ENCODE measurements at places on chromosomes 12 and 14. TPM values are rescaled to one million over a fixed set of nuclear protein-coding genes. Genes with fewer than 3 reads are reported as not detected.

GRCh38 chr12:132632521-132633228 is 14.1 kb downstream of the P2RX2 start:
- no peak for DNase-seq

DNA sequence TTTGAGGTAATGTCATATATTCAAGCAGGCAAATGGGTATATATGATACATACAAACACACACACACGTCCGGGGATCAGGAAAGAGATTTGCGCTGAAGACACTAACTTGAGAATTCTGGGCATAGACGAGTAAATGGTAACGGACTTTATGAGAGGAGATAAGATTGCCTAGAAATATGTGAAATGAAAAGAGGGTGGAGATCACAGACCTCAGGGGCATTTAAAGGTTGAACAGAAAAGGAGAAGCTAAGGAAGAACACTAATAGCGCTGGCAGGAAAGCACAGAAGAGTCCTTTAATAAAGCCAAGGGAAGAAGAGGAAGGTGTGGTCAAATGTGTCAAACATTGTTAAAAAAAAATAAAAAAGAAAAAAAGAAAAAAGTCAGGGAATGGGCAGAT is 13.1 kb downstream of the CRY1 start:
- no peak for DNase-seq

DNA sequence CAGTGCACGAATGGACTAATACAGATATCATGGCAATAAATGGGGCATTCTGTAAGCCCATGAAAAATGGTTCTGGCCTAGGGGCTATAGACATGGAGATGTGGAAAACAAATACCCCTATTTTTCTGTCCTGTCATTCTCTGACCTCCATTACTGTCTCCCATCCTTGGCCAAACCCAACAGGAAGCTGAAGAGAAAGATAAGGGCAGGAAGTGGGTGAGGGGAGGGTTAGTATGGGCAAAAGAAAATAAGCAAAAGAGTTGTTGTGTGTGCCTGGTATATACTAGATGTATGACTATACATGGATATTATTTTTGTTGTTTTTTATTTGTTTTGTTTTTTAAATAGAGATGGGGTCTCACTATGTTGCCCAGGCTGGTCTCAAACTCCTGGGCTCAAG is 339.3 kb downstream of the PCNX1 start:
- DNase-seq: no peak

GRCh38 chr12:29725587-29726320 is 58.0 kb downstream of the TMTC1 start:
- DNase-seq: peak; percentile 17

- DNase-seq: no peak
Observed at GRCh38 chr12:121120323-121120722, 12.4 kb upstream of the P2RX7 start.

DNA sequence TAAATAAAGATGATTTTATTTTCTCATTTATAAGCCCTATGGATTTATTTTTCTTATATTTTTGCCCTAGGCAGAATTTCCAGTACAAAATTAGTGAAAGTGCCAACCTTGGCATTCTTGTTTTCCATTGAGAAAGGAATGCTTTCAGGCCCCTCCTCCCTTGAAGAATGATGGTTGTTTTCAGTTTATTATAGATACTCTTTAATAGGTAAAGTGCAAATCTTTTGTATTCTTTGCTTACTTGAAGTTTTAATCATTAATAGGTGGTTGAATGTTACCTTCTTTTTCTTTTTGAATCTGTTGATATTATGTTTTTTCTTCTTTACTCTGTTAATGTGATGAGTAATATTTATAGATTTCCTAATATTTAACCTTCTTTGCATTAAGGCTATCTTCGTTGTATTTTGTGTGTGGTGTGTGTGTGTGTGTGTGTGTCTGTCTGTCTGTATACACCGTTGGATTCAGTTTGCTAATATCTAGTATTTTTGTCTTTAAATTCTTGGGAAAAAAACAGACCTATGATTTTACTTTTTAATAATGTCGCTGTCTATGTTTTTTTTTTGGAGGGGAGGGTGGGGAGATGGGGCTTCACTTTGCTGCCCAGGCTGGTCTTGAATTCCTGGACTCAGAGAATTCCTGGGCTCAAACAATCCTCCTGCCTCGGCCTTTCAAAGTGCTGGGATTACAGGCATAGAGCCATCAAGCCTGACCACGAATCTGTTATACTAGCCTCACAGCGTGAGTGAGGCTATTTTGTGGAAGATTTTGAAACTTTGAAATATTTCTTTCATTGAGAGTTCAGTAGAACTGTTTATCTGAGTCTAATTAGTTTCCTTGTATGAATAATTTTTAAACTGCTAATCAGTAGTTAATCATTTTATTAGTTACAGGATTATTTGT is 13.5 kb downstream of the SRGAP1 start:
- DNase-seq: no peak

GRCh38 chr14:50874757-50875156 is 2.9 kb downstream of the ABHD12B start:
- no peak for DNase-seq

DNA sequence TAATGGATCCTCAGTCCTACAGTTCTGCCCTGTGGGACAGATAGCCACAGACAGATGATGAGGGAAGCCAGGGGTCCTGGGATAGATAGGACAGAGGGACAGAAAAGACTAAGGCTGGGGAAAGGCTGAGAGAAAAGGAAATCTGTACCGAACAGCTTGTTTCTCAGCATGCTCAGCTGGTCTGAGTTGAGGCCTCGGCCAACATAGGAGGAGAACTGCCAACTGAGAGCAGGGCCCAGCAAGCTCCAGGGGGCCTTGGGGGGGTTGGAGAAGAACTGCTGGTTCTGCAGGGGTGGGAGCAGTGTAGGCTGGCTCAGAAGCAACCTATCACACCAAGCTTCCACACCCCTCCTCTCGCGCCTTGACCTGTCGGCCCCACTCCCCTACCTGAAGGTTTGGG is 10.1 kb downstream of the IL23A start:
- no peak for DNase-seq

GRCh38 chr14:43003845-43004244 is 1397.2 kb downstream of the LRFN5 start:
- DNase-seq: no peak

- no peak for DNase-seq
Observed at GRCh38 chr14:73943083-73943482, 6.8 kb downstream of the FAM161B start.

GRCh38 chr14:105087308-105087962 is 22.2 kb upstream of the GPR132 start:
- DNase-seq: no peak

DNA sequence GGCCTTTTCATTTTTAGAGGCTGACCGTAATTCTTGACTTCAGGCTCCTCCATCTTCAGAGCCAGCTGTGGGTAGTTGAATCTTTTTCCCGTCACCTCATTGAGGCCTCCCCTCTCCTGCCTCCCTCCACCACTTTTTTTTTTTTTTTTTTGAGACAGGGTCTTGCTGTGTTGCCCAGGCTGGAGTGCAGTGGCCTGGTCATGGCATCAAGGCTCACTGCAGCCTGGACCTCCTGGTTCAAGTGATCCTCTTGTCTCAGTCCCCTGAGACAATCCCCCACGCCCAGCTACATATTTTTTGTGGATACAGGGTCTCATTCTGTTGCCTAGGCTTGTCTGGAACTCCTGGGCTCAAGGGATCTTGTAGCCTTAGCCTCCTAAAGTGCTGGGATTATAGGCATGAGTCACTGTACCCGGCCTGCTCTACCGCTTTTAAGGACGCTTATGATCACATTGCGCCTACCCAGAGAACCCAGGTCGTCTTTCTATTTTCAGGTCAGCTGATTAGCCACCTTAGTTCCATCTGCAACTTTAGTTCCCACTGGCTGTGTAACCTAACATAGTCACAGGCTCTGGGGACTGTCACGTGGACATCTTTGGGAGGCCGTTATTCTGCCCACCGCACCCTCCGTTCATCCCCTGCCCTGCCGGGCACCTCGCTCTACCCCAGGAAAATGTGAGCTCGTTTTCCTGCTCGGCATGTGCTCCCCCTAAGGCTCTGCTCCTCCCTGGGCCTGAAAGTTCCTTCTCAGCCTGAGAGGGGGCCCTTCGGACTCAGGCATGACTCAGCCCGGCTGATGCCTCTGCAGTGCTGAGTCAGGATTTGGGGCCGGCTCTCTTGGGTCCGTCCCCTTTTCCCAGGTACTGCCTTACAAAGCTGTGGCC is 13.4 kb downstream of the TNFAIP2 start:
- no peak for DNase-seq

DNA sequence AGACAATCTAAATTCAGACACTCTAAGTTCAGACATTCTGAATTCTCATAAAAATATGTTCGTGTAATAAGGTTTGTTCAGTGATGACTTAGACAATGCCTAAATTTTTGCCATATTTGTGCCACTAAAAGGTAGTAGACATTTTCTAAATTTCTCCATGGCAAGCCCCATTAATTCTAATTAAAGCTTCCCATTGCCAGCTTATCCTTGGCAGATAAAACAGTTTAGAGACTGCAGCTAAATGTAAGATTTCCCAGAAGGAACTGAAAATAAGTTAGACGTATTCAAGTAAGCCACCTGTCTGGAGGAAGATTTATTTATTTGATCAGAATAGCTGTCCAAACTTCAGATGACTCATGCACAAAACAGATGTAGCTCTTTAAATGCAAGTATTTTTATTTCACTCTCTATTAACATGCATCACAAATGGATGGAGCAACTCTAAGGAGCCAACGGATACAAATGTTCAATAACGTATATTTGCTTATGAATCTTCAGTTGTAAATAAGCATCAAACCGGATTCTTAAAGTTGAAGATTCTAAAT is 130.4 kb downstream of the SLC2A13 start:
- no peak for DNase-seq

DNA sequence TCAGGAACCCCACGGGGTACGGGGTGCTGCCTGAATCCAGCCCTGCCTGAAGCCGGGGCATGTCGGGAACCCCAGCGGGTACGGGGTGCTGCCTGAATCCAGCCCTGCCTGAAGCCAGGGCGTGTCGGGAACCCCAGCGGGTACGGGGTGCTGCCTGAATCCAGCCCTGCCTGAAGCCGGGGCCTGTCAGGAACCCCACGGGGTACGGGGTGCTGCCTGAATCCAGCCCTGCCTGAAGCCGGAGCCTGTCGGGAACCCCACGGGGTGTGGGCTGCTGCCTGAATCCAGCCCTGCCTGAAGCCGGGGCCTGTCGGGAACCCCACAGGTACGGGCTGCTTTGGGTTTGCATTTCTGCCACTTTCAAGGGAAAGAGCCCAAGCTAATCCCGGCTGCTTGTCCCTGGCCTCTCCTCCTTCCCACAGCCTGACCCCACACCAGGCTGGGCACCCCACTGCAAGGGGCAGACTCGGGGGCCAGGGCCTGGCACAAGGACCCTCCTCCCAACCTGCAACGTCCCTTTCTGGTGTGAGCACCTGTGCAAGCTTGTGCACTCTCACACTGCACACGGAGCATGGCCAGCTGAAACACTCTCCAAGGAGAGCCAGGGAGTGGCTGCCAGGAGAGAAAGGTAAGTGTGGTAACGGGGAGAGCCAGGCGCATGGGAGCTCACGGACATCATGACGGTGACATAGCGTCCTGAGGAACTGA is 5.6 kb upstream of the FBRSL1 start:
- no peak for DNase-seq

- DNase-seq: no peak
Observed at GRCh38 chr12:108302016-108302402, 37.1 kb downstream of the CMKLR1 start.

- no peak for DNase-seq
Observed at GRCh38 chr12:121391619-121392324, 8.1 kb upstream of the RNF34 start.

DNA sequence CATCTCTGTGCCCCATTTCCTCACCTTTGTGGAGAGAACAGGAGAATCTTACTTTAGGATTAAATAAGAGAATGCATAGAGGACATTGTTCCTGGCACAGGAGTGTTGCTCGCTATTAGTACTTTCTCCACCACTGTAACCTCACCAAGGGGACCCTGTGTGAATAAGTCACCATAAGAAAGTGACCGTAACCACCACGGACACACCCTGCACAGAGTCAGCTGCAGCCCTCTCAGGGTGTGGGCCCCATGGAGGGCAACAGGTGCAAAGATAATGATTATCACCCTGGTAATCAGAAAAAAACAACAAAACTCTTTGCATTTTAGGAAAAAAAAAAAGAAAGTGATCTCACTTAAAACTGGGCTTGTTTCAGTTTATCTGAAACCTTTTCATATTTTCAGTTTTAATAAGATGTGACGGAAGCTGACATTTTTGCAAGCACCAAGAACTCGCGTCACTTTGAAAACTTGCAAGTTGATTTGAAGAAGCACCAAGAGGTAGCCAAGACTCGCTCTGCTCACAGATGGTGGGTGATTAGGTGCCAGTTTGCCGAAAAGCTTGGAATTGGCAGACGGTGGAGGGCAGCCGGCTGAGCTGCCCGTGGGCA is 87.0 kb upstream of the VRK1 start:
- no peak for DNase-seq

- DNase-seq: peak; percentile 51
Observed at GRCh38 chr14:94051115-94051514, 25.0 kb downstream of the OTUB2 start.

DNA sequence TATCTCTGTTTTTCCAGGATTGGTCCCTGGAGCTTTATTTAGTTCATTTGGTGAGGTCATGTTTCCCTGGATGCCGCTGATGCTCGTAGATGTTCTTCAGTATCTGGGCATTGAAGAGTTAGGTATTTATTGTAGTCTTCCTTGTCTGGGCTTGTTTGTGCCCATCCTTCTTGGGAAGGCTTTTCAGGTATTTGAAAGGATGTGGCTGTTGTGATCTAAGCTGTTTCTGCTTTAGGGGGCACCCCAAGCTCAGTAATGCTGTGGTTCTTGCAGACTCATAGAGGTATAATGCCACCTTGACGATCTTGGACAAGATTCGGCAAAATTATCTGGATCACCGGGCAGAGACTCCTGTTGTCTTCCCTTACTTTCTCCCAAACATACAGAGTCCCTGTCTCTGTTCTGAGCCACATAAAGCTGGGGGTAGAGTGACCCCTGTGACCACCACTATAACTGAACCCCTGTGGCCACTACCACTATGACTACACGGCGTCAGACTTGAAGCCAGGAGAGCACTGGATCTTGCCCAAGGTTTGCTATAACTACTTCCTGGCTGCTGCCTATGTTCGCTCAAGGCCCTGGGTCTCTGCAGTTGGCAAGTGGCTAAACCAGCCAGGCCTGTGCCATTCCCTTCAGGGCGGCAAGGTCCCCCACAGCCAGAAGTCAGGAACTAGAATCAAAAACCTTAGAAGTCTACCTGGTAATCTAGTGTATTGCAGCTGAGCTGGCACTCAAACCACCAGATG is 40.9 kb downstream of the FGD4 start:
- DNase-seq: peak; percentile 49

- DNase-seq: no peak
Observed at GRCh38 chr14:20512177-20512905, 7.0 kb downstream of the RNASE10 start.

Gene CLEC4D
- total RNA-seq: not detected

Gene CCDC196
- 3.4 TPM for total RNA-seq

Gene TPH2
- total RNA-seq: not detected

Gene TMTC1
- 15.6 TPM for total RNA-seq

Gene TMEM132C
- total RNA-seq: 4.4 TPM

Gene BCAT1
- 30.0 TPM for total RNA-seq

Gene BDKRB2
- 11.4 TPM for total RNA-seq

Gene MGP
- total RNA-seq: 162 TPM

Gene FLRT2
- 37.6 TPM for total RNA-seq

Gene PMEL
- total RNA-seq: 1.6 TPM

Gene TDRD9
- 4.7 TPM for total RNA-seq

Gene CELA1
- total RNA-seq: not detected

Gene DTX3
- 12.2 TPM for total RNA-seq

Gene RFX4
- not detected for total RNA-seq

Gene DCP1B
- total RNA-seq: 7.9 TPM

Gene HIF1A
- 66.9 TPM for total RNA-seq
